CD8-positive, alpha-beta T cell (primary cell): ENCODE measurements at places on chromosomes 12 and 14.

DNA sequence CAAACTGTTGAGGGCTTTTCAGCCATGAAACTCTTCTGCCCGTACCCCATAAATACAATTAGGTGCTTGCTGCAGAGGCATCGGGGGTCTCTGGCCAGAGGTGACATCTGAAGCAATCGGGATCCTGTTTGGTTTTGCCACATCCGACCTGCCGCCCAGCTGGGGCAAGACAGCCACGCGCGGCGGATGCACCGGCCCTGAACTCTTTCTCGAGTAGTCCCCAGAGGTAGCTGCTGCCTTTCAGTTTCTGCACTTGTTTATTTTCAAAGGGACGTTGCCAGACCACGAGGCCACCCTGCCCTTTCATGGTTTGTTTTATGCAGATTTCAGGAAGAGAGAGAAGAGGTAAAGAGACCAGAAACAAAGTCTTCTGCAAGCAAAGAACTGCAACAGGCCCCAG lies 10.6 kb upstream of the MLXIP start:
- DNase-seq, result peak; percentile 44

DNA sequence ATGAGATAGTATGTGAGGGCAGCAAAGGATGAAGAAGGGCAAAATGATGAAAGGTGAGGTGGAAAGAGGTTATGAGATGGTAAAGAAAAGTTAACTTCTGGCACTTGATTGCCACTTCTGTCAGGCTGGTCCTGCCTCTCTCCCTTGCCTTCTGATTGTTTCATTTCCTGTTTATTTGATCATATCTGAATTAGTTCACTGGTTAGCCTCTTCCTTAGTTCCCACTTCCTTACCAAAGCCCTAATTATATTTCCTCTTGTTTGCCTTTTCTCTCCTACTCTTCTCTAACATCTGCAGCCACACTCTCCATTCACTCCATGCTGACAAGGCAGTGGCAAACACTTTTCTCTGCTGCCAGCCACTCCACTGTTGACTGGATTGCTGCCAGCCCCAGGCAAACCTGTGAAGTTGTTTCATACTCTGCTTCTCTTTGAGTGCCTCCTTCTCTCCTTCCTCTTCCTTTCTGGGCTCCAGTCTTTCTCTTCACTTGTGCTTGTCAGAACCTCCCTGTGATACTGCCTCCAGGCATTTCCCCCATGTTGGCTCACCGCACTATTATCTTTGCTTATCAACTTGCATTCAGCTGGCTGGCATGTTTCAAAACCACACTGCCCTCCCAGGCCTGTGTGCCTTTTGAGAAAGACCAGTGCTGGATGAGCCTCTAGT lies 8.1 kb downstream of the PNP start:
- DNase-seq, result no peak

- no peak for DNase-seq
Observed at GRCh38 chr14:37544407-37544806, 50.6 kb downstream of the FOXA1 start.

- no peak for DNase-seq
Observed at GRCh38 chr14:35001621-35002020, 18.8 kb downstream of the SRP54 start.

GRCh38 chr12:101277443-101277842 lies 2.5 kb upstream of the UTP20 start:
- no peak for DNase-seq

- no peak for DNase-seq
Observed at GRCh38 chr12:62784576-62784975, 150.4 kb downstream of the PPM1H start.

DNA sequence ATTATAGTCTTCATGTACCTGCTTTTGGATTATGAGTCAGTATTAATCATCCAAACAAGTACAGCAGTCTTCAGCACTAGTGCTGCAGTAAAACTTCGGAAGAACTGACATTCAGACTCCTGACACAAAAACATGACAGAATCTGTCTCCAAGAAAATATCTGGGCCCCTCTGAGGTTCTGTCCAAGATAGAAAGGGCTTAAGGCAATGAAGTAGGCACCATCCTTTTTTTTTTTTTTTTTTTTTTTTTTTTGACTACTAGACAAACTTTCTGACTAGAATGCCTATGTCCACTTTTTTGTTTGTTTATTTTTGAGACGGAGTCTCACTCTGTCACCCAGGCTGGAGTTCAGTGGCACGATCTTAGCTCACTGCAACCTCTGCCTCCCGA lies 112.5 kb downstream of the MED13L start:
- DNase-seq, result no peak

GRCh38 chr12:100801320-100801719 lies 6.7 kb downstream of the ANO4 start:
- no peak for DNase-seq

DNA sequence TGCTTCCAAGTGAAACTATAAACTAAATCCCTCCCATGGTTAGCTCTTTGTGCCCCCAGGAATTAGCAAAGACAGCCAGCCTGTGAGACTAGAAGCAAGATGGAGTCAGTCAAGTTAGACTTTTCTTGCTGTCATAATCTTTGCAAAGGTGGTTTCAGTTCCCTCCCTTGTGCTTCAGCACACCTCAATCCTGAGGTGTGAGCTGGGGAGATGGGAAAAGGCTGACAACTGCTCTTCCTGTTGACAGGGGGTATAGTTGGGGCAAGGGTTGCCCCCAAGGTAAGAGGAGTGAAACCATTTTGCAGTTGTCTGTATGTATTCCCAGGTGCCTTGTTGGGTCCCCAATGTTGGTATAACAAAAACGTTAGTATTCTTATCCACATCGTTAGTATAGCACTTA lies 12.3 kb upstream of the CPM start:
- no peak for DNase-seq

DNA sequence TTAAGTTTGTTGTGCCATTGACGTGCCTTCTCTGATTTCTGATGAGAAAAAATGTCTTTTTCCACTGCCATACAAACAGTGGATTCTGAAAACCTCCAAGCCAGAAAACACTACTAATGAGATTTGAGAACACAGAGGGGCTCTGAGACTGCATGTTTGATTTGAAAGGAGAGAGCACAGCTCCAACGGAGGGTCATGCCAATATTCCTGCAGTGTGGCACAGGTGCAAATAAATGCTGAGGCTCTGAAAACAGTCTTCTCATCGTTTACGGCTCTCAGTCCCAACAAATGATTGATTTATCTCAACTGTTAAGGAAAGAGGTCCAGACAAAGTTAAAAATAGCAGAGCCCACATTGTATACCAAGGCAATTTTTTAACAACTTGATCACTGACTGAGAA lies 128.7 kb downstream of the KCNH5 start:
- DNase-seq, result no peak

DNA sequence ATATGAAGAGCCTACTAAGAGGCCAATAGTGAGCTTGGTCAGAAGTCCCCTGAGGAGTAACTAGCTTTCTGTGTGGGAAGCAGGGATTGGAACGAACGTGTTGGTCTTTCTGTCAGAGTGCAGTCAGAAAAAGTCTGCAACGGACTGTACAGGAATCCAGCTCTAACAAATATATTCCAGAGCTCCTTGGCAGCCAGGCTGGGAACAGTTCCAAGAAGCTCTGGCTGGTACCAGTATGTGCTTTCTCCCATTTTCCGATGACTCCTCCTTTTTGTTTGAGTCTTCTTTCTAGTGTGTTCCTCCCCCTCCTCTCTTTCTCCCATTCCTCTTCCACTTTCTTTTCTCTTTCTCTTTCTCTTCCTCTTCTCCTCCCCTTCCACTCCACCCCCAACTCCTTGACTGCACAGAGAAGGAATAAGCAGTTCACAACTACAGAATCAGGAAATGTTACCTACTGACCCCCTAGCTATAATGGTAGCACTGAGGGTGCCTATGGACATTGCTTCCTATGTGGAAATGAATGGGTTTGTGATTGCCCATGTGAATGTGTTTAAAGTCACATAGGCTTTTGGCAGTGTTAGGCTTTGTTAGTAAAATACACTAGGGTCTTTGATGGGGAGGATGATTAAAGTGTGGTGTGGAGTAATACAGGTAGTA lies 59.9 kb downstream of the TTLL5 start:
- no peak for DNase-seq

DNA sequence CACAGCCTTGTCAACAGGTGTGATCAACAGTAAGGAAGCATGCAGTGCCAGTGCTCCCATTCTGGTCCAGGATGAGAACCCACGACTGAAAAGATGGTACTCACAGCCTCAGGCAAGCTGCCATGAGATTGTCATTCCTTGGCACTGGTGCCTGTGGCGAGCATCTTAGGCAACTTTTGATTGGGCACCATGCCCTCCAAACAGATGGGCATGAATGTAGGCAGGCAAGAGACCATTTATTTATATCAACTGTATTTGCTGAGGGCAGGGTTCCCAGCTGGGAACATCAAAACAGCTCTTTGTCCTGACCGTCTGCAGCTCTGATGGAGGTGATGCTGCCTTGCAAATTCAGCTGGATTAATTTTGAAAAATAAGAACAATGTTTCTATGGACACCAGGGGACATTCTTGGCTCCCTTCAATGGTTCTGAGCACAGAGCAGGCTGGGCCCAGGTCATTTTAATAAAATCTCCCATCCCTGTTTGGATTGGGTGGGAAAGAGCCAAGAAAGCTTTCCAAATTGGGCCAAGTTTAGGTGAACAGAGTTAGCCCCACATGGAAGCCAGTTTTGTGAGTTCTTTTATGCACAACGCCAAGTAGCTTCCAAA lies 522.5 kb downstream of the RMST start:
- DNase-seq, result no peak

- no peak for DNase-seq
Observed at GRCh38 chr14:102933618-102934231, 11.3 kb downstream of the AMN start.

DNA sequence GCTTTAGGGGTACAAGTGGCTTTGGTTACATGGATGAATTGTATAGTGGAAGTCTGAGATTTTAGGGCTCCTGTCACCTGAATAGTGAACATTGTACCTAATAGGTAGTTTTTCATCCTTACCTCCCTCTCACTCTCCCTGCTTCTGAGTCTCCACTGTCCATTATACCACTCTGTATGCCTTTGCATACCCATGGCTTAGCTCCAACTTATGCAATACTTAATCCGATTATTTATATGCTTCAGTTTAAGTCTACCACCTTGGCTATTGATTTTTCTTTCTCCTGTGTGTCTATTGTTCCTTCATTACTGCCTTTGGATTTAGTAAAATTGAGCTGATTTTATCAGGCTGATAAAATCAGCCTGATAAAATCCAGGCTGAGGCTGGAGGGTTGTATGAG lies 30.5 kb upstream of the C12orf71 start:
- no peak for DNase-seq

DNA sequence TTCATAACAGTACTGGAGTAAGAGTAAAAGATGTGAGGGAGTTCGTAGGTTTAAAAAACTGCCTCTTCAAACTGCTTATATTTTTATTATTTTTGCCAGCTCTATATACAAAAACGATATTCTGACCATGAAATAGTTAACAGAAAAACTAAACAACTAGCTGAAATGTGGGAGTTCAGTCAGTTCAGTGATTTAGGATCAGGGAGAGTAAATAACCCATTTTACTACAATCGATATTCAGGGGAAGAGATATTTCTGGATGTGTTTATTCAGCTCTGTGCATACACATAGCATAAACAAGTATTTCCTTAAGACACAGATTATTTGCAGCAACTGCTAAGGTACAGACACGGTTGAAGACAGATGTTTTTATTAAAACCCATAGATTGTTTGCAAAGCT lies 470.9 kb downstream of the TMTC2 start:
- no peak for DNase-seq

GRCh38 chr12:111226680-111227079 lies 142.2 kb downstream of the PHETA1 start:
- DNase-seq, result no peak

DNA sequence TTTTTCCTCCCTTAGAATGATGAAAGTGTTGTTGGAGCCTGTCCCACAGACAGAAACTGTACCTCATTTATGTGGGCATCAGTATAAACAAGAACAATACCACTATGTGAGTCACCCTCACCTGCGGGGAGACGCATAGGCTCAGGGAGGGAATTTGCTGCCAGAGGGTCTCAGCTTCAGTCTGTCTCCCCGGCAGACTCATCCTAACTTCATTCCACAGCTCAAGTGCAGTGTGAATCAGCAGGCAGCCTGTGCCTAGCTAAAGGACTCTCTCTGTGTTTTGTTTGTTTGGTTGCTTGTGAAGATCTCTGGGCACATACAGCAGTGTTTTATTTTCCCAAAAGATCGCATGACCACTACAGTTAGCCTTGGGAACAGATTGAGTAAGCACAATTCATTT lies 98.9 kb downstream of the PRKCH start:
- DNase-seq, result no peak

- no peak for DNase-seq
Observed at GRCh38 chr12:26130728-26131127, 5.9 kb upstream of the BHLHE41 start.

DNA sequence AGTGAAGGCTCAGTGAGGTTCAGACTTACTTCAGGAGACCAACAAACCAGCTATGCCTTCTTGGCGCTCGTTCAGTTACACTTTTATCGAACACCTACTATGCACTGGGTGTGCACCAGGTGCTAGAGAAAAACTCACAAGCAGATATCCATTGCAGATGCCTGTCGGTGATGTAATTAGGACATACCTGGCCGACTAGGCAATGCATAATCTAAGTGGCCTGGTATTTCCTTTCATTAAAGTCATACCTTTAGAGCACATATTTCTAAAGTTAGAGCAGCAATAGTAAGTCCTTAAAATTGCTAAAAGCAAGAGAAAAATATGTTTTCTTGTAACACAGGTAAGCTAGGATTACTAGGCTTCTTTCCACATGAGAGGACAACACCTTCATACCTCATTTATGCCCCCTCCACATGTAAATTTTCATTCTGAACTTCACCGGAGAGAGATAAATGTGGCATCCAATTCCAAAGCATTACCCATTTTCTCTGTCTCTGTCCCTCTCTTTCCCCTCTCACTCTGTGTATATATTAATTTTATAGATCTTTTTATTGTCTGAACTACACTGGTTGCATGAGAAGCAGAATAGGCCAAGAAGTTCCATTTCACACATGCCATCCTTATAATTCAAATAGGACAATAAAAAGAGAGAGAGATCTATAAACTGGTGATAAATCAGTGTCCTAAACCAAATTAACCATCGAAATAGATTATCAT lies 242.2 kb downstream of the SPTSSA start:
- DNase-seq, result no peak

DNA sequence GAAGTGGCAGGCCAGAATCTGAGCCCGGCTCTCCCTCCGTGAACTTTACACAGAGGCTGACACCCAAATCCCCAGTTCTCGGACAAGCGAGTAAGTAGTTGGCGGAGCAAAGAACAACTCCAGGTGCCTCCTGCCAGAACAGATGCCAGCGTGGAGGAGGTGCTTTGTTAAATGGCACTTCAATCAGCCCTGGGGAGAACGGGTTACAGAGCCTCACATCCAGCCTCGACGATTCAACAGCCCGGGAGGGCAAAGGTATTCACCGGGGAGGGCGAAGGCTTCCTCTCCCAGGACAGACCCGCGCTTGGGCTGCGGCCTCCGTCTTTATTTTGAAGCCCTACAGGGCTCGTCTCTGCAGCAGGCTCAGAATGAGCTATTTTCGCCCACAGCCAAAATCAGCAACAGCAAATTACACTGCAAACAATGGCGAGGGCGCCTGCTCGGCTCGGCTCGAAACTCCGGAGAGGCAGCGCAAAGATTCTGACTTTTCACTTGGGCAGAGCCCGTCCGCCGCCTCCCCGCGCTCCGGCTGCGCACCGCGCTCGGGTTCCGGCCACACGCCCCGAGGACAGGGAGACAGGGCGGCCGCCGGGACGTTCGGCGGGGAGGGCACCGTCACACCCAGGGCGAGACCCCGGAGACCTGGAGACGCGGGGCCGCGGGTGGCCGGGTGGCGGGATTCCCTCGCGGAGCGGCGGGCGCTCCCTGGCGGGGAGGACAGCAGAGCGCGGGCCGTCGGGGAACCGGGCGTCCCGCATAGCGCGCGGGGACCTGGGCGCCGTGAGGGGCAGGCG lies 811 bp downstream of the TMCC3 start:
- DNase-seq, result peak; percentile 60
